Activated CD8-positive, alpha-beta memory T cell treated with anti-CD3 and anti-CD28 coated beads for 1 hour (primary cell): ENCODE measurements at places on chromosomes 12 and 14.

GRCh38 chr14:103880348-103881267, 33.2 kb upstream of the PPP1R13B start:
- DNase-seq: no peak

DNA sequence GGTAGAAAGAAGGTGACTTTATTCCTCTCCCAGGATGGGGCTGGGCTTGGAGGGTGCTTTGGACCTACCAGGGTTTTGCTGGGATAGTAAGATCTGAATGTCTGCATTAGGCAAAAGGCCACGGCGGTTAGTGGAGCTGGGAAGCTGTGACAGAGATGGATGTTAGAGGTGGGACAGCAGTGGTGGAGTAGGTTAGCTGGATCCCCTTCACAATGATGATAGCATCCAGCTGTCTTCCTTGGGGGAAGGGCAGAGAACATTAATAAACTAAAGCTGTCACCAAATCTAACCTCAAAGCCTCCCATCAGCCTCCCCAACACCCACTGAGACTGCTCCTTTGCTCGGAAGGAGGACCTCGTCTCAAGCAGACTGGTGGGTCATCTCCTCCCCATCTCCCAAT, 104.8 kb downstream of the GPATCH2L start:
- DNase-seq: no peak

DNA sequence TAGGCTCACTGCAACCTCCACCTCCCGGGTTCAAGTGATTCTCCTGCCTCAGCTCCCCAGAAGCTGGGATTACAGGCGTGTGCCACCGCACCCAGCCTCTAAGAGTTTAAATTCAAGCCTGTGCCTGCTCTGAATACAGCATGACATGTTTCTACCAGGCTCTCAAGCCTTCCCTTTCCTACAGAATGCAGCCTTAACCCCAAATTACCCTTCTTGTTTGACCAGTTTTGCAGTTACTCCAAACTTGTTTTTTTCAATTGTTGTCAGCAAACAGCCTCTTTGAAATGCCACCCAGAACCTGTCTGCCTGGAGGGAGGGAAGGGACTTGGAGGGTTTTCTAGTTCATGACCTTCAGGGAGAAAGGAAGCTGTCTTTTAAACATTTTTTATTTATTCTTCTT, 15.4 kb downstream of the GLTP start:
- no peak for DNase-seq

DNA sequence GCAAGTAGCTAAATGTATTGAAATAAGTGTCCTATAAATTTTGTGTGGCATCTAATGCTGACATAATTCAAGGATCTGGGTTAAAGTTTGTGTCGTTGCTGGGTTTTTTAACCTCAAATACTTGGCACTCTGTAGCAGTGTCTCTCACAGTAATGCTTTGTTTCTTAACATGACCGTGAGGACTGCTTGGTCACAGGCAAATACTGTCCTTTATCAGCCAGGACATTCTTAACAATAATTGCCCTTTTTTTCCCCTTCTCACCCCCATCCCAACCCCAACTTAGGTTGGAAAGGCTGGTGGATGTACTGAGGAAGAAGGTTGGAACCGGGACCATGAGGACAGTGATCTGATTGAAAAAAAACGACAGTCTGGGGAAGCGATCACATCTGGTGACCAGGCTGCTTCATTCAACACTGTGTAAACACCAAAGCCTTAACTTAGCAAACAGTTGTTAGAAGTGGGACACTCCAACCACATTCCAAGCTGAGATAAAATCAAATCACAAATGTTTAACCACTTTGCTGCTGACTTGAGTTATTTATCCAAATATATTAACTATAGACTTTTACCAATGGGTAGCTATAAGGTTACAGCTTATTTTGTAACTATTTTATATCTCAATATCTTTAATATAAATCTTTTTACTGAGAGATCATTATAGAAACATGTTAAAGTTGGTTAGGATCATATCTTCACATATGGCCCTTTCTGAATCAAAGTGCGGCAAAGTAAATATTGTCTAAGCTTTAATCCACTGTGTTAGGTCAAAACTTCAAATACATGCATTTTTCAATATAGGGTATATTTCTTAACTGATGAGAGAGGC, 48.2 kb downstream of the FOXA1 start:
- DNase-seq: no peak

- no peak for DNase-seq
Observed at GRCh38 chr14:24576182-24576581, at the start of gene CTSG. Gene CTSG, minus strand, starts transcription at chr14:24576250. Its CDS starts 27 bp downstream, at chr14:24576223.

DNA sequence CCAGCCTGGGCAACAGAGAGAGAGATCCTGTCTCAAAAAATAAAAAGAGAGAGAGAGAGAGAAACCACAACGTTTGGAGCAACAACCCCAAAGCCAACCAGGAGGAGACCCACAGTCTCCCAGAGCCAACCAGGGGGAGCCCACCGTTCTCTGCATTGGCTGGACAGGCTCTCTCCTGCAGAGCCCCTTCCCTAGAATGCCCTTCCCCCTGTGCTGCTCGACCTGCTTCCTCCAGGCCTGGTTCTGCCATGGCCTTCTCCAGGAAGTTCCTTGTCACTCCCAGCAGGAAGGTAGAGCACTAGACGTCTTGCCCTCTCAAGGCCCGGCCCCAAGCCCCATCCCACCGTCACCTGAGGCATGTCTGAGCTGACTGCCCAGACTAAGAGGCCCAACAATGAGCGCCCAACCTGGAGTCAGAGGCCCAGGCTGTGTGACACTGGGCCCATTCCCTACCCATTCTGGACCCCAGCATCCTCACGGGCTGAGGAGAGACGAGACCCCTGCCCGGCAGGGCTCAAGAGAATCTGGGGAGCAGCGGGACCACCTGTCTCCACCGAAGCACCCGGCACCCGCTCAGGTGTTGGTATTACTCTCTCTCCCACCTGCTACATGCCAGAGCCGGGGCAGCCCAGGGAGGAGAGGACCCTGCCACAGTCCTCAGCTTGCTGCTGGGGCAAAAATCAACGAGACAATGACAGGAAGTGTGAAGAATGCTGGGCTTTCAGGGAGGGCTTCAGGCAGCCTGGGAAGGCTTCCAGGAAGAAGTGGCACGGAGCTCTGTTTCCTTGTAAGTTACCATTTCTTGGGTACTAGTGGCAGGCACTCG, 61.2 kb downstream of the DIO3 start:
- no peak for DNase-seq

DNA sequence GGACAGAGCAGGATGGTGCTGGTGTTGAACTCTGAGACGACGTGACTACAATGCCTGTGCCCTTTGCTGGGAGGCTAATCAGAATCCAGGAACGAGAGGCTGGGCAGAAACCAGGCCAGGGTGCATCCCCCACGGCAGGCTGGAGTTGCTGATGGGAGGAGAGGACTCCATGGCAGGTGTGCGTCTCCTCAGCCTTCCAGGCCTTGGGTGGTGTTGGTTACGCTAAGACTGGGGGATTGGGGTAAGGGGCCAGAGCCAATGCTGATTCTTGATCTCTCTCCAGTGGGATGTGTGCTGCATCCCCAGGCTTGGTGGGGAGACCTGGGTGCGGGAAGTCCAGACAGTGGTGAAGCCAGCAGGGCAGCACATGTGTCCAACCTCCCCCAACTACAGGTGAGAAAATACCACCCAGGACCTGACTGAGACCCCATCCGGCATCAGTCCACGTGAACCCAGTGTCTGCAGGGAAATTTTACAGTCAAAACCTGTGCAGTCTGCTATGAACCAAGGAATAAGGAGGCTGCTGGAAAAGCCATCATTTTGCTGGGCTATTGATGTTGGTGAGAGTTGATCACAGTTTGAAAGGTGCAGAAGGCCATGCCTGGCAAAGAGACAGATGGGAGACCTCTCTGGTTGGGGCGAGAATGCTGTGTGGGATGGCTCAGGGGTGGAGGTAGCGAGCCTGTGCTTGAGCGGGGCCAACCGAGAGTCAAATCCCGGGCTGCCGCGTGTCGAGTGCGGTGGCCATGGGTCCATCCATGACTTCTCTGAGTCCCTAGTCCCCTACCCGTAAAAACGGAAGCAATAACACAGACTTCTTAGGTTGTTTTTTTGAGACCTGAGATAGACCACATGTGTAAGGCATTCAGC, 89.8 kb downstream of the NTF3 start:
- DNase-seq: no peak

DNA sequence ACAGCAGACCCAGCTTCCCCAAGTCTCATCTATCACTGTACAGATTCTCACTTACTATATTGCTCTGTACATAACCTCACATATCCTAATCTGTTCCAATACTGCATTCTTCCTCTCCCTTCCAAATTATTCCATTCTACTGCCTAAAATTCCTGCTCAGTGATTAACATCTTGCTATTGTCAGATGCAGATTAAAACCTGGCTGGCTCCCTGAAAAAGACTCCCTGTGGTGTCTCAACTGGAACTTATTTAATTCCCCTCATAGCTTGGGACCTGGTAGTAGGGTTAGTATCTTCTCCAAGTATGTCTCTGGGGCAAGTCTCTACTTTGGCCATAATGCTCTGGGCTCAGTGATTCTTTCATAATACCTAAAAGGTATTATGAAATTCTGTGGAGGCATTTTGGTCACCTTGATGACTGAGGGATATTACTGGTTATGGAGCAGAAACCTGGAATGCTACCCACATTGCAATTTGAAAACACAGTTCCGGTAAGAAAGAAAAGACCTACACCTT, 55.8 kb downstream of the PAWR start:
- no peak for DNase-seq

GRCh38 chr14:57732463-57733285, 133.2 kb downstream of the SLC35F4 start:
- no peak for DNase-seq

DNA sequence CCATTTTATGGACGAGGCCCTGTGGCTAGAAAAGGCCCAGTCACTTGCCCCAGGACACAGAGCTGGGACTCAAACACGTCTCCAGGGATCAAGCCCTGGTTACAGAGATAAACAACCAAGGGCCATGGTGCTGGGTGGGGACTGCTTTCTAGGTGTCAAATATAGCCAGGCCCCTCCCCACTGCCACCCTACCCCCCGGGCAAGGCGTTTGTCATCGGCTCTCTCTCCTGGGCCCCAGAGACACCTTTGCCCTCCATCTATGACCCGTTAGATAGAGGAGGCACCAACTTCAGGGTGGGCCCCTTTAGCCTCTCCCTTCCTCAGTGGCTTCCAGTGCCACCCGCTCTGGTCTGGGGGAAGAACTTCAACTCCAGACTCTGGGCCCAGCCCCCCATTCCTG, 18.0 kb downstream of the LTBP2 start:
- DNase-seq: no peak

DNA sequence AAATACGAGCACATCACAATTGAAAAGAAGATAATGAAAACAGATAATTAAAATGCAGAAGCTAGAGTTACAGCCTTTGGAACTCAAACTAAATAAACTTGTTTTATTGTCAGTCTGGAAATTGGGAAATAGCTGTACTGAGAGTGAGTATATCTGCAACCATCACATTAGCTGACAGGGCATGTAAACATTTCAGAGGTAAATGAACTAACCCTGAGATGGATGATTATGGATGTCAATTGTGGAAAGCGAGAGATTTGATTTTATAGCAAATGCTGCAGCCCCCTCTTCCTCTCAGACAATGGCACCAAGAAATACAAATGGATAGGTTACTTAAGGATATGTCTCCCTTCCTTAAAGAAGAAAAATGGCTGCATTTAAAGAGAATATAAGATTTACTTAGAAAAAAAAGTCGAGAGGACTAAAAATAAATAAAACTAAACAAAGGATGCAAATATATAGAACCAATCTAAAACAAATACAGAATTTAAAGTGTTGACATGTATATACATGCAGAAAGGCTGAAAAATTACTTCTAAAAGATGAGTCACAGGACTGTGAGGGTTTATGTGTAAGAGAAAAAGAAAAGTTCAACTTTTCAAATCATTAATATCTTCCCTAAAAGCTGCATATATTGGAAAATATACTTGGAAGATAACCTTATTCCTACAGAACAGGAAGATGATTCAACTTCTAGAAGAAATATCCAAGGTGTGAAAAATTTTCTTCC, 120.3 kb upstream of the FLRT2 start:
- no peak for DNase-seq

DNA sequence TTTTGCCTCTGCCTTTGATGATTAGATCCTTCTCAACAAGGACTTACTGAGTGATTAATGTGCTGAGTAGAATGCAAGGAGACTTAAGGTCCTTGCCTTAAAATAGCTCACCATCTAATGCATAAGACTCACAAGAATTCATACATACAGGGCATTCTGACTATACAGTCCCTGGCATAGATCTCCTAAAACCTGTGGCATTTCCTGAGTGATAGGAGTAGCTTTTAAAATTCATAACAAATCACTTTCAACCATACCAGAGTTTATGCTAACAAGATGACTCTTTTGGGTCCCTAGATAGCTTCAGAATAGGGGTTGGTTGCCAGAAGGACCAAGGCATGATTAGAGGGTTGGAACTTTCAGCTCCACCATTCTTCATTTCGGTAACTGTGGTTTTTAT, 48.8 kb downstream of the STXBP6 start:
- DNase-seq: no peak

DNA sequence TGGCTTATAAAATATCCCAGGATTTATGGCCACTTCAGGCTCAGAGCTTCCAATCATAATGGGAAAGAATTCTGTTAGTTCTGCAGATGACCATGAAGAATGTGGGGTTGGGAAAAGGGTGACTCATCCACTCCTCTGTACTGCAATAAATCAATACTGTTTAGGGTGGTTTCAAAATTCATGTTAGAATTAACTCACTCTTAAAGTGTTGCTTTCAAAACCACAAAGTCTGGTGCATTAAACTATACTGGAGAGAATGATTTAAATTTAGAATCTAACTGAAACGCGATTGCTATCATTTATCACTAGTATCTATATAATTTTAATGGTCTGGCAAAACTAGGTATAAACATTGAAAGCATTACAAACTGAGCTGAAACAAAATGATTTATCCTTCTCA, 798 bp downstream of the CCDC198 start:
- DNase-seq: no peak

DNA sequence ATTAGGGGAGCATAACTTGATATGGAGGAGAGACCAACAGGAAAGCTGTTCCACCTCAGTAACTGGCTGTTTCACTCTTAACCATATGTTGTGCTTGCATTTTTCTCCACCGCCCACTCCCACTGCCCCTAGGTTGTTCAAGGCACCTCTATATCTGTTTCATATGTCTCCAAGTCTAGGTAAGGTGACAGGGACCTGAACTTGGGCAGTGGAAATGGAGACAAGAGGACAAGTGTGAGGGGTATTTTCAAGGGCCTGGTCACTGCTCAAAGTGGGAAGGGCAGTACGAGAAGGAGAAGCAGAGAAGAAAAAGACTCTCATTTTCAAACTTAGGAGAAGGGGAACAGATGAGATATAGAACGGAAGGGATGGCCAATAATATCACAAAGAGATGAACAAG, 3.1 kb downstream of the SLC38A1 start:
- DNase-seq: no peak
